Left ventricle myocardium inferior (tissue), 1 donor: ENCODE measurements at places on chromosomes 16 and 17.

DNA sequence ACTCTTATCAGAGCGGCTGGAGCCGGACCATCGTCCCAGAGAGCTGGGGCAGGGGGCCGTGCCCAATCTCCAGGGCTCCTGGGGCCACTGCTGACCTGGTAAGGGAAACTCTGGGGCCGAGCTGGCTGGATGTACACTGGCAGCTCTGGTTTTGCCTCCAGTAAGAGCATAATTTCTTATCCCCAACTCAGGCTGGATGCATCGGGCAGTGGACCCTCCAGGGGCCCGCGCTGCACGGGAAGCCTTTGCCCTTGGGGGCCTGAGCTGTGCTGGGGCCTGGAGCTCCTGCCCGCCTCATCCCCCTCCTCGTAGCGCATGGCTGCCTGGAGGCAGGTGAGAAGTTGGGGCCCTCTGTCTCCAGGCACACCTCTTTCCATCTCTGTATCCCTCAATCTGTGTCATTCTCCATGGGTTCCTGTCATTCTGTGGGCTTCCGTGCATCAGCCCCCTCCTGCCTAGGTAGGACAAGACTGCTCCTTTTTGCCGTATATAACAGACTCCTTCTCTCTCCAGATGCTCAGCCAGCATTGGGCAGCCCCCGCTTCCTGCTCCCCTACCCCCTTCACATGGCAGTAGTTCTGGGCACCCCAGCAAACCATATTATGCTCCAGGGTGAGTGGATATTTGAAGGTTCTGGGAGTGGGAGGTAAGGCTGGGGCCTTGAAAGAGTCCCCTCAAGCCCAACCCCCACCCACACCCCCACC is 9.4 kb upstream of the TMEM88 start:
- DNase-seq: no peak

- no peak for DNase-seq
Measured at GRCh38 chr16:56898847-56899246, 33.1 kb upstream of the HERPUD1 start.

GRCh38 chr16:85266857-85267256 is 154.6 kb upstream of the CIBAR2 start:
- no peak for DNase-seq

- no peak for DNase-seq
Measured at GRCh38 chr17:17042851-17043460, 699 bp downstream of the MPRIP start.

GRCh38 chr16:51112323-51112722 is 38.7 kb downstream of the SALL1 start:
- no peak for DNase-seq

GRCh38 chr17:30376621-30377452 is 1.9 kb upstream of the CPD start:
- DNase-seq: peak; percentile 49

DNA sequence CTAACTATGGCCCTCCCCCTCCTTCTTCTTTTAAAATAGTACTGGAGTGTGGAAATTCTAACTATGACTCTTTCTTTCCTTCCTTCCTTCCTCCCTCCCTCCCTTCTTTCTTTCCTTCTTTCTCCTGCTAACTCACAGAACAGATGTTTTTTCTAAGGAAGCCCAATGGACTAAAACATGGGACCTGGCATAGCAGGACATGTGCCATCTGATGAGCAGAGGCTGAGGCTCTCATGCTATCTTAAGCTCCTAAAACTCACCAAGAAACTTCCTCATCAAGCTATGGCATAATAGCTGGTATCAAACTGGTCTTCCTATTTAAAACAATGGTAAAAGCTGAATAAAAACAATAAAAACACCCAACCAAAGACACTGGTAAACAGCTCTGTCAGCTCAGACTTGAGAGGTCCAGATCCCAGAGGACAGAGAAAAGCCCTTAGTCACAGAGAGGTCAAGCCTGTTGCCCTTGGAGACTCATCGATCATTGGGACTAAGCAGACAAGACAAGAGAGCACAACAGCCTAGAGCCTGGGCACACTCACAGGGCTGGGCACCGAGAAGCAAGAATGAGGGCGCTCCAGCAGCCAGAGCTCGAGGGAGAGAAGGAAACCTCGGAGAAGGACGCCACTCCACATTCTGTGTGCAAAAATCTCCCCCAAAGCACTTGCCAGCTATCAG is 27.6 kb downstream of the SLC38A10 start:
- no peak for DNase-seq

DNA sequence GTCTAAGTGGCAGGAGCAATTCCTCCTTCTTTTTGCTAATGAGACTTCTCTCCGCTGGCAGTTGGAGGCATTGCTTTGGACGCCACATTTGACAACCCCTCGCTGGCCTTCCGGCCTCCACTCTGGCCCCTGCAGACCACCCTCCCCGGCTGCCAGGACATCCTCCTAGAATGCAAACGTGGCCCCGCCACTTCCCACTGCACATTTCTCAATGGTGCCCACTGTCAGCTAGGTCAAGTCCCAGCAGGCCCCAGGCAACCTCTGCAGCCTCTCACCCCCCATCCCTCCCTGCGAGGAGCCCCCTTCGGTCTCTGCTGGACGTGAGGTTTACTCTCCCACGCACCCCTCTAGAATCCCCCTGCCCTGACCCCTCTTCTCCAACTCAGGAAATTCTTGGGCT is 250.3 kb downstream of the FOXL1 start:
- DNase-seq: no peak

DNA sequence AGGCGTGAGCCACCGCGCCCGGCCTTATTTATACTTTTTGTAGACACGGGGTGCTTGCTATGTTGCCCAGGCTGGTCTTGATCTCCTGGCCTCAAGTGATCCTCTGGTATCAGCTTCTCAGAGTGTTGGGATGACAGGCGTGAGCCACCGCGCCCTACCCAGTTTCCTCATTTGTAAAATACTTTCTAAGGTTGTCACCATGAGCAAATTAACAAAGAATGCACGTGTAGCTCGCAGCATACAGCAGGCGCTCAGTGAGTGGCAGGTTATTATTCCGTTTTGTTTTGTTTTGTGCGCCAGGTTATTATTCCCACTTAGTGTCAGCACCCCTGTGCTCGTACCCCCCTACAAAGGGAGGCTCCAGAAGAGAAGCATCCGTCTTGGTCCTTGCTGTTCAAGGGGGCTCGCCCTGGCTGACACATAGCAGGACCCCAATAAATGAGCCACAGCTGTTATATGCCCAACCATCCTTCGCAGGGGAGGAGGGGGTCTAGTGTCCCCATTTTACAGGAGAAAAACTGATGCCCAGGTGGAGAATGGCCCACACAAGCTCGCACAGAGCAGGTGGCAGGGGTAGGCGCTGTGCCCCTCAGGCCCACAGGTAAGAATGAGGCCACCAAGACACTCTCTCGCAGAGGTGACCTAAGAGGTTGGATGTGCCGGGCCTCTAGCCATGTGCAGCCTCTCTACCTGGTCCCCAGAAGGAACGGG is 686 bp upstream of the MIEF2 start:
- no peak for DNase-seq

DNA sequence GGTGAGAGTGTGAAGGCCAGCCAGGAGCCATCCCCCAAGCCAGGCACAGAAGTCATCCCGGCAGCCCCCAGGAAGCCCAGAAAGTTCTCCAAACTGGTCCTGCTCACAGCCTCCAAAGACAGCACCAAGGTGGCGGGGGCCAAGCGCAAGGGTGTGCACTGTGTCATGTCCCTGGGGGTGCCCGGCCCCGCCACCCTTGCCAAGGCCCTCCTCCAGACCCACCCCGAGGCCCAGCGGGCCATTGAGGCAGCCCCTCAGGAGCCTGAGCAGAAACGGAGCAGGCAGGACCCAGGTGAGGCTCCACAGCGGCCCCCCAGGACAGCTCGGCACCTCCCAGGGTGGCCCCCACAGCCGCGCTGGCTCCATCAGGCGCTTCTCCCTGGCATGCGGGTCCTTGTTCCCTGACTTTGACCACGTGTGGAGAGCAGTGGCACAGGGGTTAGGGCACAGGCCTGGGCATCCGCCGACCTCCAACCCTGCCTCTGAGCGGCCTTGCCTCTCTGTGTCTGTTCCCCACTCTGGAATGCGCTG is 13.5 kb downstream of the FLYWCH2 start:
- no peak for DNase-seq

- no peak for DNase-seq
Measured at GRCh38 chr17:49438436-49439278, 24.0 kb upstream of the PHB1 start.

DNA sequence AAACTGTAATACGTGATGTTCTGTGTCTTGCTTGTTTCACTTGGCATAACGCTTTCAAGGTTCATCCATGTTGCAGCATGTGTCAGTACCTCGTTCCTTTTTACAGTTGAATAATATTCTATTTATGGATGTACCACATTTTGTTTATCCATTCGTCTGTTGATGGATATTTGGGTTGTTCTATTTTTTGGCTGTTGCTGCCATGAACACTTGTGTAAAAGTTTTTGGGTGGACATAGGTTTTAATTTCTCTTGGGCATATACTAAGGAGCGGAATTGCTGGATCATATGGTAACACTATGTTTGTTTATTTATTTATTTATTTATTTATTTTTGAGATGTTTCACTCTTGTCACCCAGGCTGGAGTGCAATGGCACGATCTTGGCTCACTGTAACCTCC is 137.0 kb downstream of the MSI2 start:
- DNase-seq: no peak

GRCh38 chr16:83926726-83927397 is 26.2 kb upstream of the OSGIN1 start:
- peak; percentile 63 for DNase-seq

DNA sequence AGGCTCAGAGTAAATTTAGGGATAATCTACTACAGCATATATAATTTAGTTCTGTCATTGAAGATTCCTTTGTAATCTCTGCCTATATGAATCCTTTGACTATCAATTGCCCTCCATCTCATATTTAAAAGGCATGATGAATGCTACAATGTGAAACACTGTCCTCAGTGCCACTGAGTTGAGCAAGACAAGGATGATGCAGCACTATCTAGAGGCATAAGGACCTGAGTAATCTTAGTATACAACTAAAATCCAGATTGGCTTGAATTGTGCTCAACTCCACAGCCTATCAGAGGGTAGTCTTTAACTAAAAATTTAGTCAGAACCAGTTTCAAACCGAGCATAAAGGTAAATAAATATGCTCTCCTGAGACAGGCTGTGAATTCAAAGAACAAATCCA is 11.6 kb upstream of the STRADA start:
- DNase-seq: no peak

DNA sequence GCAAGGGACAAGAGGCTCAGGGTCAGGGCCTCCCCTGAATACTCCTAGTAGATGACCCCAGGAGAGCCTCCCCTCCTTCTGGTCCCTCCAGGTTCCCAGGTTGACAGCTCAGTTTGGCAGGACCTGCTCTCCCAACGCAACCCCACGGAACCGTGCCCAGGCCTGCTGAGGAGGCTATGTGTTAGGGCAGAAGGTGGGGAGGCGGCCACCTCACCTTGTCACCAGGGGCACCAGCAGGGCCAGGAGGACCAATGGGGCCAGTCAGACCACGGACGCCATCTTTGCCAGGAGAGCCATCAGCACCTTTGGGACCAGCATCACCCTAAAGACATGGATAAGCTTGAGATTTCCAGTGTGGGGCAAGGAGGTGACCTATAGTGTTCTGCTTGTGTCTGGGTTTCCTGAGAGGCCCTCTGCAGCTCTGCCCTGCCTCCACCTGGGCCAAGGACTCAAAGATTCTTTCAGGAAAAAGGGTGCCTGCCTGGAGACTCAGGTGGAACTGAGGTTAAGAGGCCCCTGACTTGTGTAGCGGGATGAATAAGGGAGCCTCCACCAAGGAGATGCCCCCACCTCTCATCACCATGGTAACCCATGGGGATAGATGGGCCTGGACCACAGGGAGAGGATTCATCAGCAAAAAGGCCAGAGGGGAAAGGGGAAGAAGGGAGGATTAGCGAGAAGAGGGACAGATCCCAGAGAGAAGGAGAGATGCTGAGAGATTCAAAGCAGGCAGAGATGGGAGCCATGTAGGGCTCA is 10.7 kb downstream of the COL1A1 start:
- no peak for DNase-seq

DNA sequence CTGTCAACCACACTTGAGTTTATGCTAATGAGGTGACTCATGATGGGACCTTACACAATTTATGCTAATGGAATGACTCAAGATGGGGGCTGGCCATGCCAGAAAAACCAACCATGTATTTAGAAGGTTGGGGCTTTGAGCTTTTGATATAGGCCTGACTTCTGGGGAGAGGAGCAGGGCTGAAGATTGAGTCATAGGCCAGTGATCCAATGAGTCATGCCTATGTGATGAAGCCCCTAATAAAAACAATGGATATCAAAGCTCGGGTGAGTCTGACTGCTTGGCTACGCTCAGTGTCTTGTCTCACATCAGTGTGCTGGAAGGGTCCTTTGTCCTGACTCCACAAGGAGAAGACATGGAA is 7.3 kb downstream of the MFSD6L start:
- no peak for DNase-seq

GRCh38 chr17:21357281-21357680 is 18.9 kb upstream of the KCNJ12 start:
- peak; percentile 8 for DNase-seq

GRCh38 chr16:14559809-14560241 is 70.2 kb downstream of the PARN start:
- no peak for DNase-seq

DNA sequence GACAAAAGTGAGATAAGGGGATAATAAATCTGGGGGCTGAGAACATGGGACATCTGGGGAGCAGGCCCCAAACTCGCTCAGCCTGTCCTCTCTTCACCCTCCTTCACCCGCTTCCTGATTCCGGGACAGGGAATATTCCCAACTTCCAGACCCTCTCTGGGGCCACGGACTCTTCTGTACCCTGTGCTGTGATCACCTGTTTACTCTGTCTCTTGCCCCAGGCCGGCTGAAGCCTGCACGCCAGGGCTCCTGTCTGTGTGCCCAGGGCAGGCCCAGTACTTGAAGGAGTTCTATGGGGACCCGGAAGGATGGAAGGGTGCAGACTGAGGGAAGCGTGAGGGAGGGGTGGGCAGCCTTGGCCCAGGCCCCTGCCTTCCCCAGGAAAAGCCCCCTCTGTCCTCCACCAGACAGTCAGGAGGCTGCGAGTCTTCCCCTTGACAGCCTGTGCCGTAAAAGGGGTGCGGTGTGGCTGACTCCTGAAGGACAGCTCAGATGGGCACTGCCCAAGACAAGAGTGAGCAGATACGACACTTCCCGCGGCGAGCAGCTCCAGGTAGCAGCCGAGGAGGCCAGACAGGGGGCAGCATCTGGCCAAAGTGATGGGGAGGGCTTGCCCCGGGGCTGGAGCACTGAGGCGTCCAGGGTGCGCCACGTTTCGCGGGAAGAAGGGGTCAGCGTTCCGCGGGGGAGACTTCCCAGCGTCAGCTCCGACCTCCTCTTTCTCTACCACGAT is 1.0 kb upstream of the CCNF start:
- no peak for DNase-seq

GRCh38 chr17:30116661-30117551 is at the start of gene NSRP1:
Gene NSRP1 (plus strand): TSS chr17:30116816. CDS start chr17:30116844, 28 bp downstream.
- peak; percentile 95 for DNase-seq
